Hematopoietic multipotent progenitor cell treated with erythropoietin and hydrocortisone succinate and interleukin-3 and kit ligand, for 6 days (in vitro differentiated cells): ENCODE measurements at places on chromosomes 5 and 9.

GRCh38 chr5:80141681-80142080 lies 106.5 kb downstream of the THBS4 start:
- DNase-seq, result no peak

- DNase-seq, result no peak
Measured at GRCh38 chr5:172670005-172670402, 28.9 kb downstream of the NEURL1B start.

DNA sequence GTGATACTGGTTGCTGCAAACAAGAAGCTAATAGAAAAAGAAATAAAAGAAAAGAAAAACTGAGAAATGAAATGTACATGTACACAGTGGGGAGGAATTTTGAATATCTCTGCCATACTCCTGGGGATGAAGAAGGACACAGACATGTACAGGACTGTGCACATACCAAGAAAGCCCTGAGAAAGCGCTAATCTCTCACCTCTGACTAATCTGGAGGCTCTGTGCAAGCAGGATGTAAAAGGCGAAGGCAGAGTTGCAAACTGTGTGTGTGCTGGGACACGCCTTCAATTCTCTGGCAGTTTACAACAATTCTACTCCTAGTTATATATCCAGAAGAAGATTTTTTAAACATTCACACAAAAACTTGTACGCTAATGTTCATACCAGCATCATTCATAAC lies 211.4 kb downstream of the KIAA0825 start:
- DNase-seq, result no peak

GRCh38 chr5:459562-460272 lies 16.7 kb downstream of the EXOC3 start:
- no peak for DNase-seq

DNA sequence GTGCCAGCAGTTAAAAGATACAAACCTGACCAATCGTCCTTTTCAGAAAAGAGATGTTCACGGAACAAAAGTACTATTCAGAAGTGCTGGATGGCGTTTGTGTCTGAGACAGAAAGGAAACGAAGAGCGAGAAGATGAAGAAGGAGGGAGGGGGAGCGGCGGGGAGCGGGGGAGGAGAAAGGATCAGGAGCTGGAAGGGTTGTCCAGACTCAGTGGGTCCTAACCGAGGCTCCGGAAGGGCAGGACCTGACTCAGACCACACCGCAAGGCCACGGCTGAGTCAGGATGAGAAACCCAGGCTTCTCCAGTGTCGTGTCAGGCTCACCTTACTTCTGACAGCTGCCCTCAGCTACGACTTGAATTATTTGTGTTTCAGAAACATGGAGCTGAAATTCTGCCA lies 46.2 kb downstream of the PAX5 start:
- no peak for DNase-seq

DNA sequence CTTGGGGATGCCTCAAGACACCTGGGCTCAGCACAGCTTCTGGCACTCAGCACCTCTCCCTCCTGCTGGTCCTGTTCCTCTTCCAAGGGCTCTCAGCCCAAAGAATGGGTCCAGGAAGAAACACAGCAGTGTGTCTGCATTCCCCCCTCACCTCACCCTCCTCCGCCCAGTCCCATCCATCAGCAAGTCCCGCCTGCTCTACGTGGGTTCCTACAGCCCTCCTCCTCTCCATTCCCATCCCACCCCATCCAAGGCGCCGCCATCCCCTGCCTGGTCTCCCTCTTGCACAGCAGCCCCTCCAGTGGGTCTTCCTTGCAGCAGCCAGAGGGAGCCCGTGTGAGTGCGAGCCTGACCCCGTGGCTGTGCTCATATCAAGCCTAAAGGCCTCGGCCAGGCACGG lies 52.3 kb upstream of the RPL26L1 start:
- DNase-seq, result no peak

DNA sequence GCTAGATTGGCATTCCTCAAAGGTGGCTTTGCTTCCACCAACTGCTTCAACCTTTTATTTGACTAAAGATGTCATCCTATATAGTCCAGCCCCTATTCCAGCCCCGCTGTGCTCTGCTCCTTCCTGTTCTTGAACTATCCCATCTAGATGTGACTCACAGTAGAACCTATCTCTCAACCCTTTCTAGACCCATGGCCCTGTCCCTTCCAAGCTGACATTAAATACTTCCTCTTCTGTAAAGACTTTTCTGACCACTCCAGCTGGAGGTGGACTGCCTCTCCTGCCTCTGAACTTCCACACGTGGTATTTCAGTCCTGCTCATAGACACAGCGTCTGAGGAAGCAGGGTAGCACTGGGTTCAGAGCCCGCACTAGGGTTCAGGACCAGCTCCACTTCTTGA lies 32.4 kb downstream of the OSTF1 start:
- no peak for DNase-seq

GRCh38 chr5:93637697-93638096 lies 54.7 kb downstream of the NR2F1 start:
- no peak for DNase-seq

GRCh38 chr5:166724284-166724683 lies 1567.2 kb upstream of the WWC1 start:
- DNase-seq, result no peak

GRCh38 chr5:151699071-151699901 lies 12.6 kb upstream of the SPARC start:
- no peak for DNase-seq

DNA sequence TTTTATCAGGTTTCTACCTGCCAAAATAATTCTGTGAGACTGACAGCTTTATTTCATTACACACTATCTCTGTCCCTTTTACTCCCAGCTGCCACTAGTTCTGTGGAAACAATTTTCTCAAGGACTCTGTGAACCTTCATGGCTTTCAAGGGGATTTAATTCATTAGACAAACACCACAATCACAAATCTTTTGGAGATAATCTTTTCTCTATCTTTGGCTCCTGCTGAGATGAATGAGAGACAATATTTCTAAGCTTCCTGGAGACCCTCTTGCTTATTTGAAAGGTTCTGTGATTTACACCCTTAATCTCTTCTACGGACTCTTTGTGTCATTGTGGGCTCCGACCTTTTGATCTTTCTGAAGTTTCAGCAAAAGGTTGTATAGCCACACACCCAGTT lies 222.6 kb downstream of the PRDM9 start:
- no peak for DNase-seq

- peak; percentile 34 for DNase-seq
Measured at GRCh38 chr5:134141331-134142050, 27.0 kb downstream of the TCF7 start.

GRCh38 chr9:107210775-107211174 lies 72.3 kb upstream of the RAD23B start:
- DNase-seq, result no peak

DNA sequence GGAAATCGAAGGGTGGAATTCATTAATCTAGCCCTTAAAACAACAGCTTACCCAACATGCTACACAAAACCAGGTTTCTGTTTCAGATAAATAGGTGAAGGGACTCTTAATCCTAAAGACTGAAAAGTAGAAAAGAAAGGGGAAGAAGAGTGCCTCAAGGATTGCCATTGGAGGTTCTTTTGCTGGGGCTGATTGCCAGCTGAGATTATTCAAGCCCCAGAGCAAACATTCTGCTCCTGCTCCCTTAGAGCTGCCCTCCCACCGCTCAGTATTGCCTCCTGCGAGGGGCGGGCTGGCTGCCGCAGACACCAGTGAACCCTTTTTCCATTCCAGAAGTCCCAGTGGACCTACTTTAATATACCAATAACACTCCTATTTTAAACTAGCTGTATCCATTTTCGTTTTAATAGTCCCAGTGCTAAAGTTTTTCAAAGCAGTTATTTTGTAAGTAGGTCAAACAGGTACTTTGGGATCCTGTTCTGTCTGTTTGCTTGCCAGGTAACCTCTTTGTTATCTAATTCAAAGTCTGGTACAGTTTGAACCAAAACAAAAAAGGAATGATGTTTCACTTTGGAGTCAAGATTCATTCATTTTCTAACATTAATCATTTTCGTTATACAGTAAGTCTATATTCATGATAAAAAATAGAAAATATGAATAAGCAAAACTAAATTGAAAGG lies 38.6 kb downstream of the HMGCS1 start:
- DNase-seq, result peak; percentile 38

GRCh38 chr5:37663538-37663937 lies 176.3 kb downstream of the GDNF start:
- DNase-seq, result no peak

- no peak for DNase-seq
Measured at GRCh38 chr9:136686534-136686793, 793 bp downstream of the AGPAT2 start.
